ENCODE measurements at places on chromosomes 5 and 9.

DNA sequence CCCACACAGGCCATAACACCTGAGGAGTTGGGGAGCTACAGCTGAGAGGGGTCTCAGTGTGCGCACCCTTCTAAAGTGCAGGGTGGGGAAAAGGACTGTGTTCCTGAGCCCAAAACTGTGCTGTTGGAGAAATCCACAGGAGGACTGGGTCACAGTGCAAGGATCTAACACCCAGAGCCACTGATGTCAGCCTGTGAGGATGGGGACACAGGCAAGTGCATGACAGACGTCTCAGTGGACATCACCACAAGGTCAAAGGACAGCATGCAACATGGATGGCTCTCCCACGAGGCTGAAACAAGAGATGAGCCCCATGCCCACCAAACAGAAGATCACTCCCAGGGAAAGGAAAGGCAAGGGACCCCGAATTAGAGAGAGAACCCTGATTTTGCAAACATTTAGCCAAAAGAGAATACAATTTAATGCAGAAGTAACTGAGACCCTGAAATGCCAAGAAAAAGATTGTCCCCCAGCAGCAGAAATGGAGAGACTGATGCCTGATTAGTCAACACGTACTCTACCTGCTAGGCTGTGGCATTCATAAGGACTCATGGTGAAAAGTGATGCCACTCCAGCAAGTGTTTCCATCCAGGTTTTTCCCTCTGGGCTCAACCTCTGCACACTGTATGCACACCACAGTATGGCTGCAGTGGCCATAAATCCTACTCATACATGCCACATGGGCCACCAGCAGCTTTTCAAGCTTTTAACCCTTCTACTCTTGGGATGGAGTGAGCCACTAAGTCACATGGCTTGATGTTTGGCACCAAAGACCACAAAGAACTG lies 14.2 kb downstream of the KLF9 start:
- DNase-seq = no peak

DNA sequence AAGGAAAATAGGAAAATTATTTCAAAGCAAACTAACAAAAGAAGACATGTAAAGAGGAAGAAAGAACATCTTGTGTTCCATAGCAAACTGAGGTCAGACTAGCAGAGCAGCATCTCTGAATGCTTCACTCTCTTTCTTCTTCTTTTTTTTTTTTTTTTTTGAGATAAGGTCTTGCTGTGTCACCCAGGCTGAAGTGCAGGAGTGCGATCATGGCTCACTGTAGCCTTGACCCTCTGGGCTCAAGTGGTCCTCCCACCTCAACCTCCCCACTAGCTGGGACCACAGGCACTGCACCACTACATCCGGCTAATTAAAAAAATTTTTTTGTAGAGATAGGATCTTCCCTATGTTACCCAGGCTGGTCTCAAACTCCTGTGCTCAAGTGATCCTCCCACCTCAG lies 36.6 kb downstream of the MELK start:
- DNase-seq = no peak

DNA sequence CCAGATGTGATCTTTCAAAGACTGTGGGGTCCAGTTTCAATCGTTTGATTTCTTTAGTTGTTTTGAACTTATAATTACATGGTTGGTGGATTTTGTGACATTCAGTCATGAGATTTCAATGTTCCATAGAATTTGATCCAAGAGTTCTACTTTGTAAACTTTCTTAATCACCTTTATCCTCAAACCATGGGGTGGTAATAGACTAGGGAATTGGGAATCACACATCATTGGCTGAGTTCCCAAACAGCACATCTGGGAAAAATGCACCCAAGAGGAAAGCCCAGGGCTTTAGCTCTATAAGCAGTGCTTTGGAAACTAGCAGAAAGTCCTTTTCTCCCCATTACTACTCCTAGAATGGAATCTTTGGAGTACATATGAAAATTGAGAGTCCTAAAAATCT lies 177.6 kb downstream of the NNT start:
- DNase-seq = no peak

DNA sequence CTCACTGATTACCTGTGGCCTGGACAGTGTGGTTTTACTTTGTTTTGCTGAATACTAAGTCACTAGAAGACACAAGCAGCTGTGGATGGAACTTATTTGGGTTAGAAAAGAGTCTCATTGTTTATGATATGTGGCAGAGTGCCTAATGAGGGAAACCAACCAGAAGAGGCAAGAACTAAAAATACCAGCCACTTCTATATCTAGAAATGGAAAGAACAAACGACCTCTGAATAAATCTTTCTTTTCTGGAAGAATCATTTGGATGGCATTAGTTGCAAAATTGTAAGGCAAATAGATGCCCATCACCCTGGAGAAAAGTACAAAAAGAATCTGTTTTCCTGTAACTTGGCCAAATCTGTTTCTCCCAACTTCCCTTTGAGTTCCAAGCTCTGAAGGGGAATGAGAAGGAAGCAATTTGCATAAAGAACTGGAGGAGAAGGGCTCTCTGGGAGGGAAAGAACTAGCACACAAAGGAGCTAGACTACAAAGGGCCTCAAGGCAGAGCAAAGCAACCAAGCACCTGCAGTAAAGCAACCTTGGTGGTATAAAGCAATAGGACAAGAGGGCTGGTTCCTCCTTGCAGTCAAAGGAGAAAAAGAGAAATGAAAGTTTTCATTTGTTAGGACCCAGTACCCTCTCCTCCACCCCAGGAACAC lies 455.4 kb downstream of the CAAP1 start:
- no peak for DNase-seq

- no peak for DNase-seq
These were observed 38.7 kb downstream of the JAKMIP2 start for GRCh38 chr5:147743678-147744374.

DNA sequence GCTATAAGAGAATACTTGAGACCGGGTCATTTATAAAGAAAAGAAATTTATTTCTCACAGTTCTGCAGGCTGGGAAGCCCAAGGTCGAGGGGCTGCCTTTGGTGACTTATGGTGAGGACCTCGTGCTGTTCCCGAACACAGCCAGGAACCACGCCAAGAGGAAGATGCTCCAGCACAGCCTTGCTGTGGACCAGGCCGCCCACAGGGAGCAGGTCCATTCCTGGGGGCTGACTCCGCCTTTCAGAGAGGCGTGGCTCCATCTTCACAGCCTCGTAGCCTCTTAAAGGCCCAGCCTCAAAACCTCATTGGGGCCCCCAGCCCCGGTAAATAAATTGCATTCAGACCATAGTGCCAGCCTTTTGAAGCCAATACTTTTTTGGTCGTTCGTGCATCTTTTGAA lies 93.5 kb upstream of the CACNA1B start:
- DNase-seq = no peak

DNA sequence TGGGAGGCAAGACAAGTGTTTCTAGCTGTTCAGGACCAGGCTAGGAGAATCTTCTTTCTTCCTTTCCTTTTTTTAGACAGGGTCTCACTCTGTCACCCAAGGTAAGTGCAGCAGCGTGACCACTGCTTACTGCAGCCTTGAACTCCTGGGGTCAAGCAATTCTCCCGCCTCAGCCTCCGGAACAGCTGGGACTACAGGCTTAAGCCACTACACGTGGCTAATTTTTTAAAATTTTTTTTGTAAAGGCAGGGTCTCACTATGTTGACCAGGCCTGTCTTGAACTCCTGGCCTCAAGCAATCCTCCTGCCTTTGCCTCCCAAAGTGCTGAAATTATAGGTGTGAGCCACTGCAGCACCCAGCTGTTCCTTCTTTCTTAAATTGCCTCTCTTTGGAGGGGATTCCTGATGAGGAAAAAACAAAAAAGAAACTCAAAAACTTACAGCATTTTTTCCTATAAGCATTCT lies 53.1 kb downstream of the LHFPL2 start:
- DNase-seq = no peak

DNA sequence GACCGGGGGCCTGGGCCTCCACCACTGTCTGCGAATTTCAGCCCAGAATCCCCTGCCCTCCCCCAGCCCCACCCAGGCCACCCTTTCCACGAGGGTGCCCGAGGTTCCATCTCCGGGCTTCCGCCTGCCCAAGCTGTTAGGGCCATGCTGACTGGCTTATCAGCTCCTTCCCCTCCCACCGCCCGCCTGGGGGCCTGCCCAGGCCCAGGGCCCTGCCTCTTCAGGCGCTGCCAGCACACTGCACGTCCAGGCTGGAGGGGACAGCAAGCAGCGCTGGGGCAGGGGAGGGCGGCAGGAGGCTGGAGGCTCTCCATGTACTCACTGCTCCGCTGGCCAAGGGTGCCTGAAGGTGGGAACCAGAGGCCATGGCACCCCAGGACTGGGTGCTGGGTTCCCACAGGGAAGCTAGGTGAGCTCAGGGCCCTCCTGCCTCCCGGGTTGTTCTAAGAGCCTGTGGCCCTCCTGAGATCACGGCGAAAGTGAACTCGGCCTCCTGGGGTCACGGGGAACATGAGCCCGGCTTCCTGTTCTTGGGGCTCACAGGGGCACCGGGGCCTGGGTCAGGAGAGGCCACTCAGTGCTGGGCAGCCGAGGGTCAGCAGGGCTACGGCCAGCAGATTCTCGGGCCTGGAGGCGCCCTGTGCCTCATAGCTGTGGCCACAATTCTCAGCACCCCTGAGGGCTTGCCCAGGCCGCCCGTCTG lies 57.7 kb upstream of the EGFL7 start:
- DNase-seq = no peak

GRCh38 chr5:1536322-1536845 lies 12.6 kb upstream of the LPCAT1 start:
- DNase-seq = peak; percentile 86

DNA sequence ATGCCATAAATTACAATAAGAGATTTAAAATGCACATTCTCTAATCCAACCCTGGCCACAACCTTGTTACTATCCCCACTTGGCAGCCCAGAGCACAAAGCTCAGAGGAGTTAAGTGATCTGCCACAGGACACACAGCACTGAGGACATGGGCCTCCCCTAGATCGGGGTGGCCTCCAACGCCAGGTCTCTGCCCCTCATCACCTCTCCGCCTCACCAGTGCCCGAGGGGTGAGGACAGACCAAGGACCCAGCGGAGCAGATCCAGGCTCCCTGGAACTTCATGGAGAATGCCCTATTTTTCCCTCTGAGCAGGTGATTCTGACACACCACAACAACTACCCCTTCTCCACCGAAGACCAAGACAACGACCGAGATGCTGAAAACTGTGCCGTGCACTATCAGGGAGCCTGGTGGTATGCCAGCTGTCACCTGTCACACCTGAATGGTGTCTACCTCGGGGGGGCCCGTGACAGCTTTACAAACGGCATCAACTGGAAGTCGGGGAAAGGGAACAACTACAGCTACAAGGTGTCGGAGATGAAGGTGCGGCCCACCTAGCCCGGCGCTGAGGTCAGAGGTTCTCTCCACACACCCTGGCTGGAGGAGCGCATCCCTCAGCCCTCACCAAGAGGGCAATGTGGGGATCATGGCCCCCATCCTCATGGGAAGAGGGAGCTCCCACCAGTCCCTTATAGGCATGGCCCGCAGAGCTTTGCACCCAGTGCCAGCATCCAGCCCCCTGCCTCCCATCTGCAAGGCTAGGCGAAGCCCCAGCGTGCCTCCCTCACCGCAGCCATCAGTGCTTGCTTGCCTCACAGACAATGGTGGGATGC lies 12.5 kb upstream of the FCN2 start:
- no peak for DNase-seq

- DNase-seq = peak; percentile 53
These were observed 8.4 kb upstream of the CERCAM start for GRCh38 chr9:128412120-128412790.

DNA sequence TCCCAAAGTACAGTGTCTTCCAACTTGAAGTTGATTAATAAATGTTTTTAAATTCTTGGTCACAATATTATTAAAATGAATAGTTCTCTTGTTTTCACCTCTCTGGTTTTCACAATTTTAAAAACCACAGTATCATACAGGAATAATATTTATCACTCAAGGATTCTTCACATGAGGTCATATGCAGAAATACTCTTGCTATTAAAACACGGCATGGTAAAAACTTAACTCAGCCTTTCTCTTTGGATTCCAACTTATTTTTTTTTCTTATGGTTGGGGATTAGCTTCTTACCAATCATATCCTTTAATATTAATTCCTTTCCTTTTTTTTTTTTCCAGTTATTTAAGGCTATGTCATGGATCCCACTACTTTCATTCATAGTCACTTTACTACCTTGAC lies 289.4 kb downstream of the ADAMTS6 start:
- no peak for DNase-seq

DNA sequence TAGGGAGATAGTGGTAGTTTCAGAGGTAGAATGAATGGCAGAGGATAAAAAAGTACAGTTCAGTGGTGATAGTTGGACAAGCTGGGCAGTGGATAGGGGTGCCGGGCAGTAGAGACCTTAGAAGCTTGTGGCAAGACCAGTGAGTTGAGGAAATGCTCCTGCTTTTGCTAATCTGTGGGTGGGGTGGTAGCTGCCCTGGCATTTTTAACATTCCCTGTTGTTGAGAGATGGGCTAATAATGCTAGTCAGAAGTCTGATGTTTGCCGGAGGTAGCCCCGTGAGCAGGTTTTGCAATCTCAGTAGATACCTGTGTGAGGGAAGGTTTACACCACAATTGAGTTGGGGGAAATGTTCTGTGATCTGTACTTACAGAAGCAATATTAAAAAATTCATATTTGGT lies 91.1 kb downstream of the TRIO start:
- DNase-seq = no peak

DNA sequence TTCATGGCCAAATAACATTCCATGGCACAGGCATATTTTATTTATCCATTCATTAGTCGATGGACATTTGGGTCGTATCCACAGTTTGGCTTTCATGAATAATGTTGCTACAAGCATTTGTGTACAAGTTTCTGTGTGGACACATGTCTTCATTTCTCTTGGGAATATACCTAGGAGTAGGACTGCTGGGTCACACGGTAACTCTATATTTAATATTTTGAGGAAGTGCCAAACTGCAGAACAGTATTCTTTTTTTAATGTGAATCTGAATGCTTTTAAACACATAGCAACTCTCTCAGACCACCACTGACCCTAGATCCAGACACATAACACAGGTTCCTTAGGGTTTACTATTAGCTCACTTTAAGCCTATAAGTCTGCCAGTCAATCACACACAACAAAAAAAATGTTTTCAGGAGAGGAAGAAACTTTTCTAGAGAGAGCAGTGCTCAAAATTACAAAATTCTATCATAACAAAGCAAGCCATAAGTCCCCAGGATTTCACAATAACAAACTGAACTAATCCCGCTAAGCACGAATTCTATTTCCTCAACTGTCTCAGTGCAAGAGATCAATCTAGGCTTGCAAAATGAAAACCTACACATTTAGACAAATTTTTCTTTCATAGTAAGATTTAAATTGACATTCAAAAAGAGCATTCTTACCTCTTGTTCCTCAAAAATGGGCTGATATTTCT lies 41.8 kb upstream of the GABBR2 start:
- no peak for DNase-seq

Data from CD4-positive, alpha-beta T cell treated with Interleukin-17A for 1 hour (primary cell).